ENCODE measurements at places on chromosomes 12 and 14.

GRCh38 chr12:6644903-6645302, 2.3 kb downstream of the ACRBP start:
- no peak for DNase-seq

DNA sequence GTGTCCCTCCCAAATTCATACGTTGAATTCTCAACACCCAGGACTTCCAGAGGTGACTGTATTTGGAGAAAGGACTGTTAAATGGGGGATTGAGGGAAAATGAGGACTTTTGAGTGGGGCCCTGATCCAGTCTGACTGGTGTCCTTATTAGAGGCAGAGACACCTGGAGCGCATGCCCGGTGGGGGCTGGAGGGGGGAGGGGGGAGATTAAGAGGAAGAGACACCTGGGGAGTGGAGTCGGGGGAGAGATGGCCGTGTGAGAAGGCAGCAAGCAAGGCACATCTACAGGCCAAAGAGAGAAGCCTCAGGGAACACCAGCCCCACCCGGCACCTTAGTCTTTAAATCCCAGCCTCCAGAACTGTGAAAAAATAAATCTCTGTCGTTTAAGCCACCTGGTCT, 209.7 kb downstream of the SLC41A2 start:
- DNase-seq = no peak

DNA sequence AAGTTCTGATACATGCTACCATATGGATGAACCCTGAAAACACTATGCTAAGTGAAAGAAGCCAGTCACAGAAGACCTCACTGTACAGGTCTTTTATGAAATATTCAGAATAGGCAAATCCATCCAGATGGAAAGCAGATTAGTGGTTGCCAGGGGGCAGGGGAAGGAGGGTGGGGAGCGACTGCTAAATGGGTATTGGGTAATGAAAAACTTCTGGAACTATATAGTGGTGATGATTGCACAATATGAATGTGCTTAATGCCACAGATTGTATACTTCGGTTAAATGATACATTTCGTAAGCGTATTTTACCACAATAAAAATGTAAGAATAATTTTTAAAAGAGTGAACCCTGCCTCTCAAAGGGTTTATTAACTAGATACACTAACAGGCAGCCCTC, 11.8 kb upstream of the KSR2 start:
- DNase-seq = no peak

DNA sequence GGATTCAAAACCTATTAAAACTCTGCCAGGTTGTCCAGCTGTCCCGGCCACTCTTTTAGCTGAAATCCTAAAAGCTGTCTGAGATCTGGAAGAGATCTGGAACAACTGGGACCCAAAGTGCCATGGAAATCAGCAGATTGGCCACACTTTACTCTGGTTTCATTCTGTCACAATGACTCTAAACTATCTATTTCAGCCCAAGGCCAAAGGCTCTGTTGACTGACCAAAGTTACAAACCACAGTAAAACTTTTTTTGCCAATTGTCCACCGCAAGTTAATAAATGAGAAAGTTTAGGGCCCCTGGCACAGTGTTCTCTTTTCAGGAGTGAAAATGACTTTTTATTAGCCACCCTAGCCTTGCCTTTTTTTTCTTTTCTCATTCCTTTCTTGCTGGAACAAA, 113.4 kb upstream of the CPM start:
- DNase-seq = no peak

- no peak for DNase-seq
Observed at GRCh38 chr12:69688021-69688420, 11.1 kb downstream of the BEST3 start.

- no peak for DNase-seq
Observed at GRCh38 chr12:115308918-115309317, 624.9 kb upstream of the TBX3 start.

DNA sequence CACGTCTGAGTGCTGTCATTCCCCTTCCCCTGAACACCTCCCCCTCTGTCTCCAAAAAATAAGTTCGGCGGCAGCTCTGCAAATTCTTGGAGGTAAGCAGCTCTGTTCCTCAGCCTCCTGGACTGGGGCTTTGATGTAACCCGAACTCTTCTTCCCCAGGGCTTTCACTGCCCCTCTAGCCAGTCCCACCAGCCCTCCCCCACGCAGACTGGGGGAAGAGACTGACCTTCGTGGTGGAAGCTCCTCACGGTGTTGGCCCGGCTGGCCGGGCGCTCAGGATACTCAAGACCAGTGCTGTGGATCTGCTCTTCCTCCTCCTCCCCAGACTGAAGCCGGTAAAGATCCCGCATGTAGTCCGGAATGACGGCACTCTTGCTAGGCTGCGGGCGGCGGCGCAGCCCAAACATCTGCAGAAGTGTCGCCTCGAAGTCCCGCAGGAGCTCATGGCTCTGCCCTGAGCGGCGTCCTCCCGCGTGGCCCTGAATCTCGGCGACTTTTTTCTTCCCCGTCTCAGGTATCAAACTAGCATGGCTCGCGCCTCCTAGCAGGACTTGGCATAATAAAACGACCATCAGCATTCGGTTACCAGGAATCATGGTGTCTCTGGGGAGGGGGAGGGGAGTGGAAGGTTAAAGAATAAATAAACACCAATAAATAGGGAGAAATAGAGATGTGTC, 4.9 kb downstream of the BMP4 start:
- DNase-seq = no peak

DNA sequence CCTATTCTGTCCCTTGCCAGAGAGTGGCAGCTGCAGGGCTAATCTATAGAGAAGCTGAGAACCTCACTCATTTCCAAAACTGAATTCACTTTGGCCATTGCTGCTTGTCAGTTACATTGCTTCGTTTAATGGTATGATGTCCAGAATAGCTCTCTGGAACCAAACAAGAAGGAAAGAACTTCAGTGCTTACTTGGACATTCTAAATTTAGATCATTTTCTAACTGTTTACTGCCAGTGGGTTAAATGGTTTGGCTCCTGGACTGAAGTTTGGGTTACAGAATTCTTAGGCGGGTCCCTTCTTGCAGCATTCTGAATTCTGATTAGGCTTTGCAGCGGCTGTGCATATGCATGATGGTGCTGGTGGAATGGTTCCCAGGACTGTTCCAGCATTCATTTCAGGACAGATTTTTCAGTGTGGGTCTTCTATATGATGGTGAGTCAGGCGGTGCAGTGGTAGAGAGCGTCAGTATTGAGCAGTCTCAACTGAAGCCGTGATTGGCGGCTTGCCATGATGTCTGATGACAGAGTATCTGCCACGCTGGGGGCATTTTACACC, 148.7 kb downstream of the DYRK2 start:
- DNase-seq = no peak

DNA sequence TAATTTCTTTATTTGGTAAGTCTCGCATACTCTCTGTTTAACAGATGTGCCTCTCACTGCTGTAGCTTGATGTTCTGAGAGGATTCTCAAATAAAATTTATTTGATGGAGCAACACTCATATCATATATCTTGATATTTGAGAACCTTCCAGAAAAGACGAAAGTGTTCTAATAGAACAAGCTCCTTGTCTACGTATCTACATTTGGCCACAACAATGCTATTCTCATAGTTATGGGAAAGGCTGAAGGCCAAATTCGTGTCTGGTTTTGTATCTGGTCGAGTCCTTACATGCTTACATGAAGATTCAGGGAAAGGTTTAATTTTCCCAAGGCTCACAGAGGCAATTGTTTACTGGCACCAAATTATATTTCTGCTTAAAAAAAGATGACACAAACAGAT, 186.7 kb upstream of the SLC38A2 start:
- DNase-seq = no peak

DNA sequence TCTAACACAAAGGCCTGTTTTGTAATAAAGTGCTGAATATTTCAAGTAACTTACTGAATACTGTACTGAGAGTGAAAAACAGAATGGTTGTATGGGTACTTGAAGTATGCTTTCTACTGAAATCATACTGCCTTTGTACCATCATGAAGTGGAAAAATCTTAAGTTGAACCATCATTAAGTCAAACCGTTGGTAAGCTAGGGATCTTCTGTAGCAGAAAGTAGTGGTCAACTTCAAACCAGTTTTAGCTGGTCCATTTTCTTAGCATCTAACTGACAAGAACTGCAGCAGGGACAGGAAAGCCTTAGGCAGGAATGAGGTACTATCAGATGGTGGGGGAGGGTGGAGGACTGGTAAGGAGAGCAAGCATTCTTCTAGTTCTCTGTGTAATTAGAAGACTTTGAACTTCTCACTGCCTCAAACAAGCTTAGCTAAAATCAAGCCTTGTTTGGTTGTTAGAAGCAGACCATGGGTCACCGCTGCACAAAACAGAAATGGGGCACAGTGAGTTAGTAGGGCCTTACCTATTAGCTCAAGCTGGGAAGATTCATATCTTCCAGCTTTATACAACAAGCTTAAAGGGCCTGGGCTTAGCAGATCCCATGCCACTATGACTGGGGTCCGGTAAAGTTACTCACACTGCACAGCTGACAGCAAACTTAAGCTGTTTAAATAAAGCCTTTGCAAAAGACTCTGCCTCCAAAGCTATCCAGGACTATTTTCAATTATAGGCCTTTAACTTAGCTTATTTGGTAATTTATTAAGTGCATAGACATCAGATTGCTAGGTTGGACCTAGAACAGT, 73.8 kb downstream of the ACADS start:
- DNase-seq = no peak

- DNase-seq = no peak
Observed at GRCh38 chr14:68495101-68496039, 297.5 kb downstream of the ZFP36L1 start.

DNA sequence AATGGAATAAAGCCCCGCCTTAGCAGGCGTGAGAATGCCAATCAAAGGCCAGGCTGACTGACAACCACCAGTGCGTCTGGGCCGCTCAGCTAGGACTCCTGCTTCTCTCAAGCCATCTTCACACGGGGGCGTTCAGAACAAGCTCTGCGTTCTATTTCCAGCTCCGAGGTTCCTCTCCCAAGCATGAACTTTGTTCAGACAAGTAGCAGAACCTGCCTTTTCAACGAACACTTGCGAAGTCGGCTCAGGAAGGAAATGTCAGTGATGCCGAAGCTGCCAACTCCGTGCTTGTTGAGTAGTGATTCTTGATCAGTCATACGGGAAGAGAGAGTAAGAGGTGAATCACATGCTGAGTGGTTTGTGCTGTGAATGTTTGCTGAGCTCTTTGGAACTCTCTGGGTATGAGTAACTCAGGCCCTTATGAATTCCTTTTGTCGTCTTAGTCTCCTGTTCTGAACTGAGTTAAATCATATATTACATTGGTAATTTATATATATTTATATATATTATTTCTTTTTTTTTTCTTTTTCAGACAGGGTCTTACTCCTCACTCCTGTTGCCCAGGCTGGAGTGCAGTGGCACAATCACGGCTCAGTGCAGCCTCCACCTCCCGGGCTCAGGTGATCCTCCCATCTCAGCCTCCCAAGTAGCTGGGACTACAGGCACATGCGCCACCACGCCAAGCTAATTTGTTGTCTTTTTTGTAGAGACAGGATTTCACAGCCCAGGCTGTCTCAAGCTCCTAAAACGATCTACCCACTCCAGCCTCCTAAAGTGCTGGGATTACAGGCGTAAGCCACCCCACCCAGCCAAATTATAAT, 29.4 kb upstream of the BCL7A start:
- peak; percentile 47 for DNase-seq

DNA sequence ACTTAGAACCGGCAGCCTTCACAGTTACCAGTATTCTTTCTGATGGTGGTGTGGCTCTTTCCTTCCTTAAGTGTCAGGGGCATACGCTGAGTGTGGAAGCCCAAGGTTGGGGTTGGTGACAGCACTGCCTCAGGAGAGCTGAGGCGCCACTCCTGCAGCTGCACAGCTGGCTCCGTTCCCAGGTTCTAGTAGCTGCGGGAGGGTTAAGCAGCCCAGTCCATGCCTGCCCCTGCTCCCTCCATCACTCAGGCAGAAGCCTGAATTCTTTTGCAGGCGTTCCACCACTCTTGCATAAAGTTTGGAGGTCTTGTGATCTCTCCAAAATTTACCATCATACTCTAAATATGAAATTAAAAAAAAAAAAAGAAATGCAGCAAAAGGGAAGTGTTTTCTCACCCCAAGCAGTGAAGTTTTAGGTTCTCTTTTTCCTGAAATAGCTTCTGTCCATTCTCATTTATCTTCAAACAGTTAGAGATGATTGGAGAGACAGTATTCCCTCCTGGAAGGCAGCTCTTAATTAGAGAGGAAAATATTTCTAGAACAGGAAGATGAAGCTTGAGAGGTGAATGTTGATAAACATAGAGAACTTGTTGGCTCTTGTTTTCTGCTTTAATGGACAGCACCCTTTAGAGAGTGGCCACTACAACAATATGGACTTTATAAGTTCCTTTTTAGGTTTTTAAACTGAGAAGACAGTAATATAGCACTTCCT, 136.1 kb downstream of the FGD4 start:
- peak; percentile 65 for DNase-seq

- peak; percentile 91 for DNase-seq
Observed at GRCh38 chr14:102928412-102929240, 6.2 kb downstream of the AMN start.

DNA sequence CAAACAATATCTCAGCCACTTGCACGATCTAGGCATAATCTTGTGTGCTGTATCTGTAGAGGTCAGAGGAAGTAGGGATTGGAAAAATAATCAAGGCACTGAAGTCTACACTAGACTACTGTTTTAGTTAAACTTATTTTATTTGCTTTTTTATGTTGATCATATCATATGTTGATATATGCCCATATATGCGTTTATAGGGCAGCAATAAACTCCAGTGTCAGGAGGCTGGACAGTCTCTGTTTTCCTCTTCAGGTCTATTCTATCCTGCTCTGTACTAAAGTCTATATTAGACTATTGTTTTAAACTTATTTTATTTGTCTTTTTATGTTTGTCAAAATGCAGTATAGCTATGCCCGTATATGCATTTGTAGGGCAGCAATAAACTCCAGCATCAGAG, 47.9 kb upstream of the OR4E1 start:
- no peak for DNase-seq

DNA sequence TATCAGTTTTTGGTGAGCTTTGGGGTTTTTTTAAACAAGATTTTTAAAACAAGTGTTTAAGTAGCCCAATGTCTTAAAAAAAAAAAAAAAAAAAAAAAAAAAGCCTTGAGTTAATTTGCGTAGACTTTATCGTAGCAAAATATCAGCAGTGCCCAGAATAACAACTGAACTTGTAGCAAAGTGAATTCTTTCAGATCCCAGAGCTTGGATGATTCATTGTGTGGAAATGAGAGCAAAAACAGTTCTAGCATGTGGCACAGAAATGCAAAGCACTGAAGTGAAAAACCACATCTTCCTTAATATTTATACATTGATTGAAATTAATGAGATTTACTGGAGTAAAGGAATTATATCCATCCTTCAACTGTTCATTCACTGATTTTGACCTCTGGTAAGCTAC, 258.1 kb downstream of the EGLN3 start:
- DNase-seq = no peak

DNA sequence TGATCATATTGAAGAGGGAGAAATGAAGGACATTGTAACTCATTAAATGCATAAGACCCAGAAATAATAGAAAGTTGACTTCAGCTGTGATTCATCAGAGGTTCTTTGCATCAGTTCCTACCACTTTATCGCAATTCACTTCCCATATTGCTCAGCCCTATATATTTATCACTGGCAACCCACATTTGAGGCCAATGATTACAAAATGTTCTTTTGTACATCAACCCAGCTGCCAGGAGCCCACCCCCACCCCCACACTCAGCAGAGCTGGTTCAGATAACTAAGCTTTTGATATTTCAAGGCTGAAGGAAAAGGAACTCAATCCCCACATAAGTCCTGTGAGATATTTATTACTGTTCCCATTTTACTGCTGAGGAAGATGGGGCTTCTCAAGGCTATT, 51.2 kb upstream of the TMPO start:
- DNase-seq = no peak

GRCh38 chr14:105102361-105102870, 37.2 kb upstream of the GPR132 start:
- DNase-seq = no peak

- no peak for DNase-seq
Observed at GRCh38 chr12:90801776-90802175, 153.2 kb downstream of the CCER1 start.
